ENCODE measurements at places on chromosomes 2 and 18. TPM values are rescaled to one million over a fixed set of nuclear protein-coding genes. Genes with fewer than 3 reads are reported as not detected.

- H3K36me3 ChIP-seq = no peaks in the 10 kb centered on the region
- no peaks in the 10 kb centered on the region for H3K4me1 ChIP-seq
- H3K27me3 ChIP-seq = no peaks in the 10 kb centered on the region
Observed at GRCh38 chr2:8627692-8628085, 54.2 kb upstream of the ID2 start.

KIF1A gene
- 2.9 TPM for total RNA-seq

XIRP2 gene
- 380 TPM for total RNA-seq

UGT1A5 gene
- not detected for total RNA-seq

GRCh38 chr2:22998359-22998758 is 386.6 kb upstream of the KLHL29 start:
- DNase-seq = no peak
- no peaks in the 10 kb centered on the region for H3K4me1 ChIP-seq
- H3K36me3 ChIP-seq = no peaks in the 10 kb centered on the region
- H3K27me3 ChIP-seq = no peaks in the 10 kb centered on the region
- H3K27ac ChIP-seq = no peak overlapping the region

GRCh38 chr2:206716623-206717022 is 1.6 kb downstream of the DYTN start:
- no peak overlapping the region for H3K27ac ChIP-seq
- no peak overlapping the region for H3K4me3 ChIP-seq
- no peak for DNase-seq
- H3K27me3 ChIP-seq = no peaks in the 10 kb centered on the region

RTP5 gene
- total RNA-seq = not detected

DNA sequence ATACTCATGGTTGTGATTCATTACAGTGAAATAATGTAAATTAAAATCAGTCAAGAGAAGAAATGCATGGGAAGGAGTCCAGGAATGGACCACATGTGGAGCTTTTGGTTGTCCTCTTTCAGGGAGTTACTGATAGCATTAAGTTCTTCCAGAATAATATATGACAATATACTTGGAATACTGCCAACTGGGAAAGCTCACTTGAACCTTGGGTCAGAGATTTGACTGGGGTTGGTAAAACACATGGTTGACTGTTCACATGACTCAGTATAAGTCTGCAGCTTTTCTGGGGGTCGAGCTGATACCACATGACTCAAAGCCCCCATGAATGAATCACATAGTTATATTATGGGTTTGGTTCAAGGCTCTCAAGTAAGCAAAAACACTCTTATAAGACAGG is 1109.0 kb upstream of the CHAC2 start:
- no peak for DNase-seq
- no peaks in the 10 kb centered on the region for H3K36me3 ChIP-seq
- H3K4me1 ChIP-seq = no peaks in the 10 kb centered on the region
- no peak overlapping the region for H3K4me3 ChIP-seq

GRCh38 chr2:25251422-25252273 is 83.3 kb upstream of the POMC start:
- no peaks in the 10 kb centered on the region for H3K27me3 ChIP-seq
- peaks cover 19% of the 10 kb centered on the region for H3K4me1 ChIP-seq
- H3K36me3 ChIP-seq = peaks cover 20% of the 10 kb centered on the region
- H3K4me3 ChIP-seq = peak overlapping the region; percentile 42
- H3K27ac ChIP-seq = peak overlapping the region; percentile 84

DNA sequence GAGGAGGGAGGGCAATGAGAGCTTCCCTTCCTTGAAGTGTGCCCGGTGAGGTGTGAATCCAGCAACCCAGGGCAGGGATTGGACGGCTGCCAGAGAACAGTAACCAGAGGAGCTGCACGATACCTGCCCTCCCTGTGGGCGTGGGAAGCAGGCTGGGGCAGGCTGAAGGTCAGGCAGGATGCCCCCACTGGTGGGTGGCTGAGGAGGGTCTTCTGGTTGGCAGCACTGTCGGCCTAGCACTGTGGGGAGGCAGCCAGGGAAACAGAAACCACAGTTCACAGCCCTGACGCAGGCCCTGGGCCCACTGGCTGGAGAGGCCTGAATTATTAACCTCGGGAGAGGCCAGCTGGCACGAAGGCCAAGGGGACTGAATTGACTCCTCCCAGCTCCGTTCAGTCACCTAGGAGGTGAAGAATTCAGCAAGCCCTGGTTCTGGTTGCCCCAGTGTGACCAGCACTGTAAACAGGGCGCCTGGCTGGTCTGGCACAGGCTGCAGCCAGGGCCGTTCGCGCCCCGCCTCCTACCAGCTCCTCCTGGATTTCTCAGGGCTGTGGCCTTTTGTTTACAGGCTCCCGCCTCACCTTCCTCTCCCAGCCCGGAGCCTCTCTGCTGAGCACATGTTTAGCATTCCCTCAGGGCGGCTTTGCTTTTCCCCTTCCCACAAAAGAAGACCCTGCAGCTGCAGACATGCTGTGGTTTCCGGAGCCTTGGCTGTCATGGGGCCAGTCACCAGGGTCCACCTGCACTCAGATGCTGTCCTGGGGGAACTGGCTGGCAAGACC is 97.8 kb downstream of the B3GNT2 start:
- DNase-seq = peak; percentile 45
- H3K4me3 ChIP-seq = peak overlapping the region; percentile 12
- H3K27ac ChIP-seq = peak overlapping the region; percentile 54
- no peaks in the 10 kb centered on the region for H3K36me3 ChIP-seq
- H3K27me3 ChIP-seq = no peaks in the 10 kb centered on the region
- peaks cover 37% of the 10 kb centered on the region for H3K4me1 ChIP-seq

- no peak for DNase-seq
- H3K27ac ChIP-seq = no peak overlapping the region
- no peaks in the 10 kb centered on the region for H3K36me3 ChIP-seq
- H3K4me1 ChIP-seq = no peaks in the 10 kb centered on the region
- H3K27me3 ChIP-seq = no peaks in the 10 kb centered on the region
- no peak overlapping the region for H3K4me3 ChIP-seq
Observed at GRCh38 chr2:146850746-146851145, 994.1 kb upstream of the ACVR2A start.

GRCh38 chr2:60629801-60630385 is 76.4 kb upstream of the BCL11A start:
- H3K4me1 ChIP-seq = no peaks in the 10 kb centered on the region
- no peak overlapping the region for H3K27ac ChIP-seq
- H3K27me3 ChIP-seq = no peaks in the 10 kb centered on the region
- DNase-seq = no peak
- H3K36me3 ChIP-seq = no peaks in the 10 kb centered on the region

GRCh38 chr2:180679693-180680092 is 300.7 kb upstream of the UBE2E3 start:
- no peak for DNase-seq
- H3K36me3 ChIP-seq = no peaks in the 10 kb centered on the region
- no peak overlapping the region for H3K4me3 ChIP-seq
- no peaks in the 10 kb centered on the region for H3K4me1 ChIP-seq

- H3K36me3 ChIP-seq = peaks cover 4% of the 10 kb centered on the region
- H3K4me3 ChIP-seq = no peak overlapping the region
Observed at GRCh38 chr2:232542715-232543467, 3.4 kb downstream of the CHRNG start.

All from heart left ventricle (tissue), 16 donors.